HuH-7 (cell line): ENCODE measurements at places on chromosomes 13 and 19.

DNA sequence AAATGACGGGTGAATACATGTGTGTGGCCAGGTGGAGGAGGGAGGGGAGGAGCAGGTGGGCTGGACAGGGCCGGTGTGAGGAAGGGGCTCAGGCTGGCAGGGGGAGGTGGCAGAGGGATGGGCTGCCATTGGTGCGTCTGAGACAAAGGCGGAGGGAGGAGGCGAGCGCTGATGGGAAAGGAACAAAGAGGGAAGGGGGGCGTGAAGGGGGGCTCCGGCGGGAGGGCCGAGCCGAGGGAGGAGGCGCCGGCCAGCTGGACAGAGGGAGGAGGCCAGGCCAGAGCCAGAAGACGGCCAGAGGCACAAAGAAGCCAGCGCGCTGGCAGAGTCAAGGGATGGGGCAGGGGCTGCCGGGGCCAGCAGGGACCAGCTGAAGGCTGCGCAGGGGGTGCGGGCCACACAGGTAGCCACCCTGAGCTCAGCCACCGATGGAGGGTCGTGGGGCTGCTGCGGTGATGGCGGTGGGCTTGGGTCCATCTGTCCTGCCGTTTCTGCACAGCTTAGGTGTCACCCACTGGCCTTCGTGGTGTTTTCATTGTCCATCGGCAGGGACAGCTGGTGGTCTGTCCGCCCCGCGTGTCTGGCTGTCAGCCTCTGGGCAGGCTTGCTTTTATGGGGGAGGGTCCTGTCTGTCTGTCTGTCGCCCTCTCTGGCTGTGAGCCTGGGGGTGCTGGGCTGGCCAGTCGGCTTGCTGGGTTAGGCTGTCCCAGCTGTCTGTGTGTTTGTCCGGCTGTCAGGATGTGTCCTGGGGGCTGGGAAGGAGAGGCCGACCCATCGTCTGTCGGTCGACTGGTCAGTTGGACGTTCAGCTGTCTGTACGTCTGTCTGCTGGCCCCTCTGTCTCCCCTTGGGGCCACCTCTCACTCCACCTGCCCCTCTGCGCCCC, 2.2 kb downstream of the APC2 start:
- no peak for DNase-seq

DNA sequence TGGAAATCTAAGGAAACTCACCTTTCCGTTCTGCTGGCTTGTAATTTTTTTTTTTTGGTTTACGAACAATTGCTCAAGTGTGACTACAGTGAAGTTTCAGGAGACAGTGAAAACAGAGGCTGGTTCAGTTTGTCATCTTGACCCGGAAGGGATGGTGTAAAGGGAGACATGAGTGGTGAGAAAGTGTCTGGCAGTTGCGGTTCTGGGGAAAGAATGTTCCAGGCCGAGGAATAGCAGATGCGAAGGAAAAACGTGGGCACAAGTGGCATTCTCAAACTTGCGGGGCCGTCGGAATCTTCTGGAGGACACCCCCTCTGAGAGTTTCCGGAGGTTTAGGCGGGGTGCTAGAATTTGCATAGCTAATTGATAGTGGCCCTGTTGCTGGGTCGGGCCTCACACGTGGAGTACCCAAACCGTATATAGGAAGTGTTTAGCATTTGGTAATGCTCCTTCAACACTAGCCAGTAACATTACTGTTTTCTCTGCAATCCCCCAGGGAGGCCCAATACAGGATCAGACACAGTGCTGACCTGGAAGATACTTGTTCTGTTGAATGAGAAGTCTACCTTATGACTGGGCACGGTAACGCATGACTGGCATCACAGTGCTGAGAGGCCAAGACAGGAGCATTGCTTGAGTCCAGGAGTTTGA, 2.8 kb upstream of the TNFSF9 start:
- DNase-seq: no peak

DNA sequence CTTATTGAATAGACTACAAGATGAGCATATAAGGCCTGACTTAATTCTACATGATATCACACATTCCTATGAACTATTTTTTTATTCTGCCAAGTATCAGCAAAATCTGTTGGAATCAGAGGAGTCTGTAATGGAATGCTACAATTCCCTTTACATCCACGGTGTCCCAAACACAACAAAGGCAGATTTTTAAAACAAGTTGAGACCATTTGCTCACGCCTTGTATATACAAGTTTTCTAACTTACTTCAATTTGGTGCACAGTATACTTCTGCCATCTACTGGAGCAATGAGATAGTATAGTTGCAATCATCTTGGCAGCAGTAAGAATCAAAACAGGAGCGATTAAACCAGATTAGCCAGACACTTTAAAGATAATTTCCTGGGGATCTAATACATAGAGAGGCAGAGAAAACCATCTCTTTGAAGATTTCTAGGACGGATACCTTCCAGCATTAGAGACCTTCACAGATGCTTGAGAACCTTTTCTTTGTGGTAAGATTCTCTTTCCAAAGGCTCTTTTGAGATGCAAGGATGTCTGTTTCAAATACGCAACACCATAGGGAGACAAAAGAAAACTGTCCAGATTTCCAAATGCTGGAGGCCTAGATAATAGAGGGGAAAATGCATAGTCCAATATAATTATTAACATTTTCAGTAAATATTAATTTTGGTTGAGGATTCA, 302.0 kb upstream of the MIR17HG start:
- DNase-seq: peak; percentile 3

GRCh38 chr13:111033172-111034130, 81.7 kb upstream of the ARHGEF7 start:
- no peak for DNase-seq

GRCh38 chr13:101626925-101627555, 174.6 kb downstream of the ITGBL1 start:
- no peak for DNase-seq

DNA sequence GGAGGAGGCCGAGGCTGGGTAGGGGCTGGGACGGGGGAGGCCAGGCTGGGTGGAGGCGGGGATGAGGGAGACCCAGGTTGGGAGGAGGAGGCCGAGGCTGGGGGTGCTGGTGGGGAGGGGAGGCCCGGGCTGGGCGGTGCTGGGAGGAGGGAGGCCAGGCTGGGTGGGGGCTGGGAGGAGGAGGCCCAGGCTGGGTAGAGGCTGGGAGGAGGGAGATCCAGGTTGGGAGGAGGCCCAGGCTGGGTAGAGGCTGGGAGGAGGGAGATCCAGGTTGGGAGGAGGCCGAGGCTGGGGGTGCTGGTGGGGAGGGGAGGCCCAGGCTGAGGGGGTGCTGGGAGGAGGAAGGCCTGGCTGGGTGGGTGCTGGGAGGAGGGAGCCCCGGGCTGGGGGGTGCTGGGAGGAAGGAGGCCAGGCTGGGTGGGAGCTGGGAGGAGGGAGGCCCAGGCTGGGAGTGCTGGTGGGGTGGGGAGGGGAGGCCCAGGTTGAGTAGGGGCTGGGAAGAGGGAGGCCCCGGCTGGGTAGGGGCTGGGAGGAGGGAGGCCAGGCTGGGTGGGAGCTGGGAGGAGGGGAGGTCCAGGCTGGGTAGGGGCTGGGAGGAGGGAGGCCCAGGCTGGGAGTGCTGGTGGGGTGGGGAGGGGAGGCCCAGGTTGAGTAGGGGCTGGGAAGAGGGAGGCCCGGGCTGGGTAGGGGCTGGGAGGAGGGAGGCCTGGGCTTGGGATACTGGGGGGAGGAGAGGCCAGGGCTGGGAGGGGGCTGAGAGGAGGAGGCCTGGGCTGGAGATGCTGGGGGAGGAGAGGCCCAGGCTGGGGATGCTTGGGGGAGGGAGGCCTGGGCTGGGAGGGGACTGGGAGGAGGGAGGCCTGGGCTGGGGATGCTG, 10.7 kb downstream of the TPGS1 start:
- DNase-seq: peak; percentile 67

DNA sequence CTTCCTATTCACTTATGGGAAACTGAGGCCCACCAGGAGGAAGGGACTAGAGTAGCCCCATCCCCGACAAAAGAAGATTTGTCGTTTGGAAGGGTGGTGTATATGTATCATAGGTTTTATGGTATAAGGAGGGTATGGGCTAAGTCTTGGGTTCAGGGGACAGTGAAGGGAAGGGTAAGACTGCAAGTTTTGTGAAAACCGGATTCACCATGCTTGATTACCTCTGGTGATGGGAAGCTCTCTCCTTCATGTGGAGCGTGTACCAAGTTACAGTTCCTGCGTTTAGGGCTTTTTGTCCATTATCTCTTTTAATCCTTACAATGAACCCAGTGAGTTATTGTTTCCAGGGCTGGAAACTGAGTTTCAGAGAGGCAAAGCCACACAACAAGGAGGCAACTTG, 3.8 kb downstream of the VASP start:
- no peak for DNase-seq

DNA sequence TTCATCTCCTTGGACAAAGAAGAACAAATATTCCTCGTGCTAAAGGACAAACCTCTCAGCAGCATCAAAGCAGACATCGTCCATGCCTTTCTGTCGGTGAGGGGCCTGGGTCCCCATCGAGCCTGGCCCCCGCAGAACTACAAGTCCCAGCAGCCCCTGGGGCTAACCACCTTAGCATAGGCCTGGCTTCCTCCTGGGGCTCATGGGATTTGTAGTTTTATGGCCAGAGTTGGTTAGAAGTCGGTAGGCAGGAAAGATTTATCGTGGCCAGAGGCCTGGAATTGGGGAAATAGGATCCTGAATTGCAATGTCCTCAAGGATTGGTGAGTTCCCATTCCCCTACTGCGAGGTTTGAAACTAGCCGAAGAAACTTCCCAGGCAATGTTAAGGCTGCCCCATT, 19.6 kb downstream of the TMEM150B start:
- DNase-seq: peak; percentile 77

GRCh38 chr13:35648201-35648600, 171.7 kb upstream of the MAB21L1 start:
- DNase-seq: no peak

DNA sequence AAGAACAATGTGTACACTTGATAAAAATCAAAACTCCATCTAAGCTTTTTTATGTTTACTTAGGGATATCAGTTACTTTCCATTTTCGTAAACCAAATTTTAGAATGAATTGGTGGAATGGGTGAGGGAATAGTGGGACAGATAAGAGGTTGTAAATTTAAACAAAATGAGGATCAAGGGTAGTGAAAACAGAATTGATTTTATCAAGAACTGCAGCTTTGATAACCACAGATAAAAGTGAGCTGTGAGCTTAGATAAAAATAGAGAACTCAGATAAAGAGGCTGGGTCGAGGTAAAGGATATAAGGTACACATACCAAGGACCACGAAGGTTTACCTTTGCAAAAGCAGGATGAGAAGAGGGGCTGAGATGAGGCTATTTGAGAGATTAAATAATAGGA, 813.2 kb upstream of the GPC6 start:
- no peak for DNase-seq

- no peak for DNase-seq
Measured at GRCh38 chr13:101511161-101511560, 58.7 kb downstream of the ITGBL1 start.

DNA sequence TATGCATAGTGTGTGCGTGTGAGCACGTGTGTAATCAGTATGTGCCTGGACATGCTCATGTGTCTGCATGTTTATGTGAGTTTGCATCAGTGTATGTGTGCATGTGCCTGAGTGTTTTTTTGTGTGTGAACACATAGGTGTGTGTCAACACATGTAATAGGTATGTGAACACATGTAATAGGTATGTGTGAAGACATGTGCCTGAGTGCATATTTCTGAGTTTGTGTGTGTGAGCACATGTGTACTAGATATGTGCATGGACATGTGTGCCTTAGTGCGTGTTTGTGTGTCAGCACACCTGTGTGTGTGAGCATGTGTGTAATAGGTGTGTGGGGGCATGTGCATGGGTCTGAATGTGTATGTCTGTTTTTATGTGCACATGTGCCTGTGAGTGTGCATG, 7.4 kb downstream of the SPPL2B start:
- DNase-seq: no peak

- DNase-seq: no peak
Measured at GRCh38 chr13:93776936-93777335, 550.3 kb downstream of the GPC6 start.

- DNase-seq: no peak
Measured at GRCh38 chr13:21735701-21736401, 65.0 kb downstream of the FGF9 start.

DNA sequence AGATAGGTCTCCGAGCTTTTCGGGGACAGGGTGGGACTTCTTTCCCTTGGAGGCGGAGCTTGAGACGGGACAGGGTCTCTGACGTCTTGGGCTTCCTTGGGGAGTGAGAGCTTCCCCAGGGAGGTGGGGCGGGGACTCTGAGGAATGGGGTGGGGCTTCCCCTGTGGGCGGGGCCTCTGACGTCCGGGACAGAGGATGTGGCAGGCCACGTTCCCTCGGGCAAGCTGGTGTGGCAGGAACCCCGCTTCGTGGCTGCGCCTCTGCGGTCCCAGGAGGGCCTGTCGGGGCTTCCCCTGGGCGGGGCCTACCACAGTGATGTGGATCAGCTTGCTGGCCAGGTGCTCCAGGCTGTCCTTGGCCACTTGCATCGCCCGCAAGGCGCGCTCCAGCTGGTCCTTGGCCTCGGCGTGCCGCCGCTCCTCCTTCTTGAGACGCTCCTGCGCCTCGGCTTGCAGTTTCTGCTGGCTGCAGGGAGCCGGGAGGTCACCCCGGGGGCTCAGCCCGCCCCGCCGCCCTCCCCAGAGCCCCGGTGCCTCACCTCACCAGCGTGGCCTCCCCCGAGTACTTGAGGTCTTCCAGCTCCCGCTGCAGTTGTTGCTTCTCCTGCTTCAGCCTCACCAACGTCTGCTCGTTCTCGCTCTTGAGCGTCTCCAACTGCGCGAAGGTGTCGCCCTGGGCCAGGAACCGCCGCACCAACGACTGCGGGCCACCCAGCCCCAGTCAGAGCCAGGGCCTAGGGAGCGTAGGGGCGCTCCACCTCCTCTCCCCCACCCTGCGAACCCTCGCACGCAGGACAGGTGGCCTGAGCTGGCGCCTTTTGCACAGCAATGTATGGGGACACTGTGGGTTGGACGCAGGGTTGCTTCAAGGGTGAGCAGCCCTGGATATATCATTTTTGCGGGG, 3.3 kb upstream of the RGL3 start:
- no peak for DNase-seq

GRCh38 chr13:94093652-94094315, 385.7 kb downstream of the DCT start:
- DNase-seq: no peak

DNA sequence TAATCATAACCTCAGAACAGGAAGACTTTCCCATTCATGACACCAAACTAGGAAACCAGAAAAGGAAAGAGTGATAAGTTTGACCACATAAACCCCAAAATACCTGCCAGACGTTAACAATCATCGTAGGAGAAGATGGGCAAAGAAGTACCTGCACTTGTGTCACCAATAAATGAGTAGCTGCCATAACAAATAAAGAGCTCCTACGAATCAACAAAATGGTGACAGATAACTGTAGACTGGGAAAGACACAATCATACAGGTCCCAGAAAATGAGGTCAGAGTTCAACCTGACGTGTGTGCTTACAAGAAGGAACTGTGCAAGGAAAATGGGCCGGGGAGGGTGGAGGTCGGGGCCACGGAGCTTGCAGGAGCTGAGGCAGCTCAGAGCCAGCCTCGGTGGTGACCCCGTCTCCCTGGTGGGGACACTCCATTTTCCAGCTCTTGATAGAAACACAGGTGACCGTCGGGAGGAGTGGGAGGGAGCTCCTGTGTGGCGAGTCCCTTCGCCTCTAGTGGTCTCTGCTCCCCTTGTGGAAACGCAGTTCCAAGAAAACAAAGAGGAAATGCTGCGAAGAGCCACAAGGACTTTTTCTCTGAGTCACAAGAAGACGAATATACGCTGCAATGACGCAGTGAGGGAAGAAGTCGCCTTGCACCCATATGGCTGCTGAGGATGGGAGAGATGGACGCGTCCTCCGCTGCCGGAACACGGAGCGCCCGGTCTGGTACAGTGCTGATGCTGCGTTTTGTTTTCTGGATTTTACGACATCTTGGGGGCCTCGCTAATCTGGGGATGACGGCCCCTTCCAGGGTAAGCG, 9.5 kb downstream of the PIP5K1C start:
- DNase-seq: no peak
